ENCODE measurements at places on chromosomes 12 and 14. TPM values are rescaled to one million over a fixed set of nuclear protein-coding genes. Genes with fewer than 3 reads are reported as not detected.

Gene ASCL1
- 0.82 TPM for polyA plus RNA-seq

GRCh38 chr14:64654246-64654900 lies 49.9 kb upstream of the PLEKHG3 start:
- no peak for DNase-seq

DNA sequence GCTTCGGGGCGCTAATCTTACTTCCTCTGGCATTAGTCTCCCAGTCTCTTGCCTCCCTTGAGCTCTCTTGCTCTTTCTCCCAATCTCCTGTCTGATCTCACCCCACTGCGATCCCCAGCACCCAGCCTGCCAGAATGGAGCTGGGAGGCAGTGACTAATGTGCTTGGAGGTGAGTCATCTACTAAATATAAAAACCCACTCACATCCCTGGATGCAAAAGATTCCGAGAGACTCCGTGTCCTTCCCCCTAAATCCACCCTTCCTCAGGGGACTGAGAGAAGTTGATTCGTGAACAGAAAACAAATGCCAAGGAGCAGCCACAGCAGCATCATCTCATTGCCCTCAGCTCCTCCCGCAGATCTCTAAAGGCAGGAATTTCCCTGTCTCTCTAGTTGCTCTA lies 45.7 kb upstream of the KCNA5 start:
- DNase-seq, result peak; percentile 39

GRCh38 chr12:108826101-108826806 lies 31.1 kb downstream of the SSH1 start:
- DNase-seq, result peak; percentile 75

DNA sequence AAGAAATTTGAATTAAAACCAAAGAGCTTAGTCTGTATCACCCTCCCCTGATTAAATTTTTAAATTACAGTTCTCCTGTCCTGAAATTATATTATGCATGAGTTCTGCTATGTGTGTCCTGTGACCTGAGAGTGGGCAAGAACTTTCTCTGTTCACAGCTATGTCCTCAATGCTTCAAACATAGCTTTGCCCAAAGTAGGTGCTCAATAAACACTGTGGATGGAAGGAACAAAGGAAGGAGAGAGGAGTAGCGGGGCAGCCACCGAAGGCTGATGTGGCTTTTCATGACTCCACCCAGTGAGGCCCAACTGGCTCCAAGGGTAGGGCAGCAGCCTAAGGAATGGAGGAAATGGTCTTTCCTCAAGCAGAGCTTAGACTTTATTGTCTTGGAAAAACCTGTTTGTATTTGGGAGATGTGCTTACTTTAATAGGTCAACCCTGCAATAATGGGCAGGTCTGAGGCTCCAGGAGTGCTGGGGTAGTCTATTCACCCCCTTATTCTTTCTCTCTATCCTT lies 7.6 kb upstream of the MARK3 start:
- DNase-seq, result no peak

Gene GUCY2C
- not detected for polyA plus RNA-seq

GRCh38 chr14:68479247-68479646 lies 313.6 kb downstream of the ZFP36L1 start:
- no peak for DNase-seq

GRCh38 chr12:40287369-40287975 lies 62.7 kb downstream of the LRRK2 start:
- no peak for DNase-seq

- DNase-seq, result peak; percentile 68
Measured at GRCh38 chr12:95204141-95204866, 13.0 kb downstream of the FGD6 start.

Gene STXBP6
- polyA plus RNA-seq, result 1.1 TPM

- no peak for DNase-seq
Measured at GRCh38 chr12:5458229-5459050, 26.5 kb downstream of the NTF3 start.

DNA sequence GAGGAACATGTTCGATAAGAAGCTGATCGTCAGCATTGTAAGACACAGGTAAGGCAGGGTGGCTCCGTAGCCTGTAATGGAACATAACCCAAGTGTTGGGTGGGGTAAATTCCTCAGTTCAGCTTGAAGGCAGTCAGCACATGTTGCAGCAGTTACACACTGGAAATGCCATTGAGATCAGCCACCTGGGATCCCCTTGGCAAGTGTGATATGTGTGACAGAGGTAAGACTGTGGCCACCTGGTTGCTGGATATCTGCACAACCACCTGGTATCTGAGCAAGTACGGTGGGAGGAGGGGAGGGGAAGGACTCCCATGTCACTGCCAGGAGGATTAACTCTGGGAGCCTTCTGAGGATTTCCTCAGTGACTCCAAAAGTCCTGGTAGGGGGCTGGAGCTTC lies 158.0 kb upstream of the CAND1 start:
- no peak for DNase-seq

DNA sequence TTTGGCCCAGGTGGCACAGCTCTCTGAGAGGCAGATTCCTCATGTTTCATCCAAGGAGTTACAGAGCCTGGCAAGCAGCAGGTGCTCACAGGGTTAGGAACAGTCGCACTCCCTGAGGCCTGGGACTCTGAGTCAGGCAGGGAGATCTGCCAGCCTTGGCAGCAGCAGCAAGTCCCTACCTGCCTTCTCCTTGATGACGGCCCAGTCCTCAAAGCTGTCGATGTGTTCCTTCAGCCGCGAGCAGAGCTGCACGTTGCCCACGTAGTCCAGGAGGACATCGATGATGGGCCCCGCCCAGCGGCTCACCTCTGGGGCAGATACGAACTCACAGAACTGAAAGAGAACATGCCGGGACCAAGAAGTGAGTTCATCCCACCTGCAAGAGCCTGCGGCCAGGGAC lies 10.4 kb downstream of the FAM181A start:
- no peak for DNase-seq

DNA sequence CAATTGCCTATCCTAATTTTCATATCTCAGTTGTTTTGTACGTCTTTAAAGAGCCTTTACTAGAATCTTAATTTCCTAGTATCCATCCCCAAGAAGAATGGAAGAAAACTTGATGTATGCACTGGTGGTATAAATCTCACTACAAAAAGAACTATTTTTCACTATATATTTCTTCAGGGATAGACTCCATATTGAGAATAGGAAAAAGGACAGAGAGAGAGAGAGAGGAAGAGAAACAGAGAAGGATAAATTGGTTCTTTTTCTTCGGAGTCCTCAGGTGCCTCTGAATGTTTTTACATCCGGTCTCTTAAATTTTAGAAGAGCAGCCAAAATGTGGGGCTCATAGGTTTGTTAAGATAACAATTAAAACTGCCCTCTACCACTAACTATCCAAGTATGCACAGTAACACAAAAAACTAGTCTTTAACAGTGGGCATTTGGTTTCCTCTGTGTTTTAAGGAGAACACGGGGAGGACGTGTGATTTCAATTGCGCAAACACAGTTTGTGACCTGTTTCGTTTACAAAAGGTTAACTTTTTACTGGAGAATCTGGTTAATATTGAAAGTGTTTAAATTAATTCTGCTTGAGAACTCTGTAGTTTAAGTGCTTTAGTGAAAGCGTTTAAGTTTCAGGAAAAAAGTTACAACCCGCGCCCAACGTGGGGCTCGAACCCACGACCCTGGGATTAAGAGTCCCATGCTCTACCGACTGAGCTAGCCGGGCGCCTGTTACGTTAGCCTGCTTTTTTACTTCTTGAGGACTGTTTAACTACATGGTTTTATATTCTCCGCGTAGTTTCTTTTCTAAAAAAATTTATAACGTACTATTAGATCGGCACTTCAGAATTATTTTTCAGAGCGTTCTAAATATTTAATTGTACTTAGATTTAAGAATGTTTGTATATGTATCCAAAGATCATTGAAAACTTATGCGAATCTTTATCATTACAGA lies 5.1 kb upstream of the PSMA3 start:
- DNase-seq, result peak; percentile 90

Gene NUAK1
- polyA plus RNA-seq, result 4.6 TPM

Gene AKAP5
- 0.38 TPM for polyA plus RNA-seq

GRCh38 chr14:100085462-100085861 lies 20.2 kb downstream of the EVL start:
- DNase-seq, result no peak

GRCh38 chr12:131975228-131975627 lies 25.5 kb downstream of the EP400 start:
- DNase-seq, result no peak

DNA sequence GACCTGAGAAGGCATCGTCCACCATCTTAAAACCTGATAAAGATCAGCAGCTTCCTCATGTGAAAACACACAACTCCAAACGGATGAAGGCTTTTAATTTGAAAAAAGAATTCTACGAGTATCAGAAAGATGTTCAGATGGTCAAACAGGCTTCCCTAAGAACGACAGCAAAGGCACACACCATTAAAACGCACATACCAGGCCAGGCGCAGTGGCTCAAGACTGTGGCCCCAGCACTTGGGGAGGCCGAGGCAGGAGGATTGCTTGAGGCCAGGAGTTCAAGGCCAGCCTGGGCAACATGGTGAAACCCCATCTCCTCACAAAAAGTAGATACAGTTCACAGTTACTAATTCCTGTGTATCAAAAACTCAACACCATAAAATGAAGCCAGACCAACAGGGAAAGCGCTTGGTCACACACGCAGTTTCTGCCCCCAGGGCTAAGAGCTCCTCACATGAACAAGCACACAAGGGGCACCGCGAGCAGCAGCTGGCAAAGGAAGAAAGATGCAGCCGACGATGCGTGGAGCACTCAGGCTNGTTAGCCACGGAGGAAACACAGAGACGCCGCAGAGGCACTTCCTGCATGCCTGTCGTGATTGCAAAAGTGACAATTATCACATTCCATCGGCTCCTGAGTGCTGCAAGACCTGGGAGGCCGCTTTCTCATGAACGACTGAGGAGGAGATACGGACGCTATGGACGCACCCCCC lies 78.0 kb downstream of the NOC4L start:
- DNase-seq, result no peak

GRCh38 chr14:103273745-103274615 lies 60.1 kb upstream of the EIF5 start:
- DNase-seq, result no peak

- DNase-seq, result no peak
Measured at GRCh38 chr14:79040790-79041189, 870.6 kb downstream of the NRXN3 start.

DNA sequence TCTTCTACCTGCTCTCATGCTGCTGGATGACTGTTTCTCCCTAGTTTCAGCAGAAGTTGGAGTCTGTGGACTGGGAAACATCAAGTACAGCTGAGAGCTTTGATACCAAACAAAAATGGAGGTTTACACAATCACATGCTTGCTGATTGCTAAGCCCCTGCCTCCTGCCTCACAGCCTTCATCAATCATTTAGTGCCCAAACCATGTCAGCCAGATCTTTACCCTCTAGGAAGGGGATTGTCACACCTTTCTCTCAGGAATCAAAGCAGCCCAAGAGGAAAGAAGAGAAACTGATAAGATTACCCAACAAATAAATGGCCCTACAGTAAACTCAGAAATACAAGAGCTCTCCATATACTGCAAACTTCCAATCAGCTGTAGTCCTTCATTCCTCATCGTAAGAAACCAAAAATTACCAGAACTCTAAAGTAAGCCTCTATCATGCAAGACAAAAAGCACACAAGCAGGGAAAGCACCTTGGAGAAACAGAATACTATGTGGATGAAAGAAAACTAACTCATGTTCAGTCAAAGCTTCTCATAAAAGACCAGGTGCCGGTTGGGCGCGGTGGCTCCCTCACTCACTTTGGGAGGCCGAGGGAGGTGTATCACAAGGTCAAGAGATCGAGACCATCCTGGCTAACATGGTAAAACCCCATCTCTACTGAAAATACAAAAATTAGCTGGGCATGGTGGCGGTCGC lies 63.6 kb upstream of the RESF1 start:
- DNase-seq, result no peak

Gene DHRS2
- 4.9 TPM for polyA plus RNA-seq

GRCh38 chr14:23577004-23577681 lies 1.4 kb downstream of the JPH4 start:
- DNase-seq, result peak; percentile 24

DNA sequence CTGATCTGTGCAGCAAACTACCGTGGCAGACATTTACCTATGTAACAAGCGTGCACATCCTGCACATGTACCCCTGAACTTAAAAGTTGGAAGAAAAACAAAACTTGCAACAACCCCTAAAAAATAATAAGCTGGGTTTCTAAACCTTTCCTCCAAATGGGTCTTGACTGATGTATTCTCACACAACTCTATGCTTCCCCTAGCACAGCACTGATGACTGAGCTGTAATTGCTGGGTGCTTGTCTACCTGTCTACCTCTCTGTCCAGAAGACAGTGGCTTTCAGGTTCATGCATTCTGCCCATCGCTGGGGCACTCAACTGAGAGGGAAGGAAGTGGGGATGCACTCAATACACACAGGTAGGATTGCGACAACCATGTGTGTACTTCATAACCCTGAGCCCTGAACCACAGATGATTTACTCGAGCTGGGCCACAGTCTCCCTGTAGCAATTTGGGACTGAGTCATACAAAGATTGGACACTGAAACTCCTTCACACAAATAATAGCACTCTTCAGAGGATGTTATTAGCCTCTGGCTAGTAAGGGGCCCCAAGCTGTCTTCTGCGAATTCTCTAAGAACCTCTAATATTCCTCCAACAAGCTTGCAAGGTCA lies 44.8 kb upstream of the TMPO start:
- no peak for DNase-seq

- DNase-seq, result peak; percentile 23
Measured at GRCh38 chr12:4356041-4356327, 23.5 kb downstream of the FGF23 start.

DNA sequence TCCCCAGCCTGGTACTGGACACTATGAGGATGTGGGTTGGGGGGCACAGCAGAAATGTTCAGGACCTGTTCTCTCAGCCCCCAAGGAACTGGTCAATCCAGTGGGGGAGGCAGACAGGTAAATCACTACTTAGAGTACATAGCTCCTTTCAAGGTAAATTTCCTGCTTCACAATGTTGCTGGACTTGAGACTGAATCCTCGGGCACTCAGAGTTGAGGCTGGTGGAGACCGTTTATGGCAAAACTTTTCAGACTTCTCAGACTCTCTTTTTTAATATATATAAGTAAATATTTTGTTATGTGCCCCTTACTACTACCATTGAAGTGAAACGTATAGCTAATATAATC lies 483 bp upstream of the SERPINA10 start:
- DNase-seq, result no peak

GRCh38 chr14:60346706-60347105 lies 97.7 kb downstream of the PPM1A start:
- no peak for DNase-seq

DNA sequence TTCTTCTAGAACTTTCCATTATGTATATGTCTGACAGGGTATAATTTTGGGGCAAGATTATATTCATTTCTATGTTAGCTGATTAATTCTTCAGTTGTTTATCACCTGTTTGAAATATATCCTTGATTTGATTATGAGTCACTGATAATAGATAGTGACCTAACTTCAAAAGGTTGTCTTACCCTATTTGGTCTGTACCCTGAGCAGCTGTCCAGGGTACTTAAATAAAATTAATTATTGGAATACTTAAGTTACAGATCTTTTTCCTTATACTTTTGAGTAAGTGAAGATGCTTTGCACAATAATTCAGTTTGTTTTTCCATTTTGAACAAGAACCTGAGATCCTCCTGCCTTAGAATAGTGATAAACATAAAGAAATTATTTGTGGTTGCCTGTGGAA lies 13.2 kb upstream of the NPAS3 start:
- DNase-seq, result no peak

Data from adrenal gland (tissue), 19 donors.